ENCODE measurements at places on chromosomes 4 and X.

DNA sequence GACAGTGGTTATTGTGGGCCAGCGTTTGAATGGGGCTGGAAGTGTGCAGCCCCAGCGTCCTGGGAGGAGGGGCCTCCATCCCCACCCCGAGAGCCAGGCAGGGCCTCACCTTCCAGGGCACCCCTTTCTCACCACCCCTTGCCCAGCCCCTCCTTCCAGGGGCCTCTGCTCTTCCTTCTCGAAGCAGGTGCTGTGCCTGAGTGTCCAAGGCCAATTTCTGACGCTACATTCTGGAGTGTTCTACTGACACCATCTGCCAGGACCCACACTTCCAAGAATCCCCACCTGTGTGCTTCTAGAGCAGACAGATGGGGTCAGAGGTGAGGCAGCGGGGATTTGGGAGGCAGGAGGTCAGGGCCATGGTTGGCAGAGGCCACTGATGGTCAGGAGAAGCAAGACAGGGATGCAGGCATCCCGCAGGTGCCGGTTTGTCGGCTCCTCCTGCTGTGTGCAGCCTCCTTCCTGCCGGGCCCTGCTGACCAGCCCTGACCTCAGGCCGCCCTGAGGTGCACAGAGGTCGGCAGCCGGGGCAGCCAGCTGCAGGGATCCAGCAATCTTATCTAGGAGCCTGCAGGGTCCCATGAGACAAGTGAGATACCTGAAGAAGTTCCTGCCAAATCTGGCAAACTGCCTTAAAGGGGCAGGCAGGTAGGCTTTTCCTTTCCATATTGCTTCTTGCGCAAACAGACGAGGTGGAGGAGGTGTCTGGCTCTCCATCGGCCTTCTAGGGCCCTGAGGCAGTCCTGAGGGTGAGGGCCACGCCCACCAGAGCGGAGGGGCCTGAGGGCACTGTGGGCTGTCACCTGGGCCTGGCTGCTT, 18.8 kb downstream of the MSANTD1 start:
- DNase-seq, result peak; percentile 13

GRCh38 chr4:168569931-168570276, 73.1 kb downstream of the PALLD start:
- no peak for DNase-seq

DNA sequence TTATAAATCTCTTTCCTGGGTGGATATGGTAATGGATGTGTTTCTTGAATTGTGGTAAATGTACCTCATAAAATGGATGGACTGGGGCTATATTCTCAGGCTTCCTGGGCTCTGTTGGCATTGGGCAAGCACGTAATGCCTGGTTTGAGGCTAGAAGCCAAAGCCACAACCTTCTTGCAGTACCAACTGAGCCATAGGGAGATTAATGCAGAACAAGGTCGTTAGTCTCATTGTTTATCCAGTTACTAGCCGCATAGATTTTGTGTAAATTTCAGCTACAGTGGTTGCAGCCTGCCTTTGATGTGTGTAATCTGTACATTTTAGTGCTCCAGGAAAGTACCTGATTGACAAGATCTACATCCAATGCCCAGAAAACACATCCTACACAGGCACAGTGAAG, 7.2 kb upstream of the LEF1 start:
- DNase-seq, result no peak

DNA sequence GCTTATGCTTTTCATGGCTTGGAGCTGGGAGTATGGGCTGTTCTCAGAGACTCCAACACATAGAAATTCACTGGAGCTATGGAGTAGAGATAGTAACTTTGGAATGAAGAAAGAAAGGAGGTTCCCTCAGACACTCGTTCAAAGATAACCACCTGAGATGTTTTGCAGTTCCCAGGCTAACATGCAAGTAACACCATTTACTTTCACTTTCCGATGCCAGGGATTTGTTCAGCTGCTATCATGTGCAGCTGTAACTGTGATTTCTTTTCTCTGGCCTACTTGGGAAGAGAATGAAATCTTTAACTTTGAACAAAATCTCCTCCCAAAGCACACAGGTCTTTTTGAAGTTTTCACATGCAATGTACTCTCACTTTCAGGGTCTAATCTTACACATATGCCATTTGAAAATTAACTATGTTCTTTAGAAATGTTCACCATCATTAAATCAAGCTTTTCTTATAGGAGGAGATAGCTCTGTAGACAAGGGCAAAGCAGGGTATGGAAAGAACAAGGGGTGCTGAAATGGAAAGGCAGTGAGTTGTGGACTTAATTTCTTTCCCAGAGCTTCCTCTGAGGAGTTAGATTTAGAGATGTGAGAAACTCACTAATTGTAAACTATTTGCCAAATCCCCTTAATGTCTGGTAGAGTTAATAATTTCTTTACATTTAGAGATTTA, 514.3 kb downstream of the PDHA2 start:
- DNase-seq, result no peak

GRCh38 chr4:178664621-178665020, 1222.4 kb upstream of the AGA start:
- no peak for DNase-seq

- DNase-seq, result peak; percentile 35
These were observed 533 bp downstream of the IL15 start for GRCh38 chr4:141636771-141637460.

DNA sequence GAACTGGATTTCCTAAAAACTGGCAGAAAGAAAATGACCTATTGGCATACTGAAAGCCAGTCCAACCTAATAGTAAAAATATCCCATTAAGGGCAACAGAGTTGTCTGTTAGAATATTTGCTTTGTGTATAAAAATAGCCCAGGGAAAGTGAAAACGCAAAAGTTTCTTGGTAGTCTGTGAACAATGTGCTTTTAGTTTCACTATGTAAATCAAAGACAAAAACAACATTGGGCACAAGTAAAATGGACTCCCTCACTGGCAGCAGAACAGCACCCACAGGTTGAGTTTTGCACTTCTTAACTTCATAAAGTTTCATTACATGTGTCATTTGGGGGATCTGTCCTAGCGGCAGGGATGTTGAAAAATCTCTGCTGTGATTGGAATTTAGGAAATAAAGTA, 4.3 kb upstream of the FGG start:
- DNase-seq, result no peak

GRCh38 chrX:109294097-109294814, 187.6 kb downstream of the GUCY2F start:
- no peak for DNase-seq

GRCh38 chrX:122026665-122027064, 979.3 kb downstream of the GLUD2 start:
- no peak for DNase-seq
